ENCODE measurements at places on chromosomes 3 and 15.
A peak's percentile ranks its signal among the peaks of the same experiment; 100 is the strongest.

DNA sequence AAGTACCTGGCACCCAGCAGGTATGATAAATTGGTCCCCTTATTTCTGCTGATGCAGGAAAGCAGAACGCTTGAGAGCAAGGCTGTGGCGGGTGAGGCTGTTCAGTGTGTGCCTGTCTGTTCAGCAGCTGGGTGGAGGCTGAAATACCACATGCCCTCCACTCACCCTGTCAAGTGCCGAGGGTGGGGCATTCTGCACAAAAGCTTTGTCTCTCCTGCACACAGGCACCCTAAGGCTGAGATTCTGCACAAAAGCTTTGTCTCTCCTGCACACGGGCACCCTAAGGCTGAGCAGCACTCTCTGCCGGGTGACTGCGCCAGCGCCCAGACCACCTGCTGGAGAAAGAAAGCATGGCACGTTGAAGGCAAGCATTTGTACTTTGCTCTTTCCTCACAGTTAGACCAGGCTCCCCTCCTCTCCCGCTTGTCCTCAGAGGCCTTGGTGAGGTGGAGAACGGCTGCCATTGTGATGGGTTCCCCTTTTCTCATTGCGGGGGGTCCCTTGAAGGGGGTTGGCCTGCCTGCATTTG is 97.5 kb downstream of the BDH1 start:
- no peak overlapping the region for H3K4me3 ChIP-seq
- no peaks in the 10 kb centered on the region for H3K4me1 ChIP-seq
- H3K27me3 ChIP-seq: no peaks in the 10 kb centered on the region
- no peak overlapping the region for H3K27ac ChIP-seq
- DNase-seq: no peak
- no peaks in the 10 kb centered on the region for H3K36me3 ChIP-seq

- no peaks in the 10 kb centered on the region for H3K36me3 ChIP-seq
- H3K4me3 ChIP-seq: no peak overlapping the region
- H3K4me1 ChIP-seq: no peaks in the 10 kb centered on the region
- H3K27me3 ChIP-seq: peaks cover 5% of the 10 kb centered on the region
These were observed 42.5 kb upstream of the RFX7 start for GRCh38 chr15:56286213-56286612.

DNA sequence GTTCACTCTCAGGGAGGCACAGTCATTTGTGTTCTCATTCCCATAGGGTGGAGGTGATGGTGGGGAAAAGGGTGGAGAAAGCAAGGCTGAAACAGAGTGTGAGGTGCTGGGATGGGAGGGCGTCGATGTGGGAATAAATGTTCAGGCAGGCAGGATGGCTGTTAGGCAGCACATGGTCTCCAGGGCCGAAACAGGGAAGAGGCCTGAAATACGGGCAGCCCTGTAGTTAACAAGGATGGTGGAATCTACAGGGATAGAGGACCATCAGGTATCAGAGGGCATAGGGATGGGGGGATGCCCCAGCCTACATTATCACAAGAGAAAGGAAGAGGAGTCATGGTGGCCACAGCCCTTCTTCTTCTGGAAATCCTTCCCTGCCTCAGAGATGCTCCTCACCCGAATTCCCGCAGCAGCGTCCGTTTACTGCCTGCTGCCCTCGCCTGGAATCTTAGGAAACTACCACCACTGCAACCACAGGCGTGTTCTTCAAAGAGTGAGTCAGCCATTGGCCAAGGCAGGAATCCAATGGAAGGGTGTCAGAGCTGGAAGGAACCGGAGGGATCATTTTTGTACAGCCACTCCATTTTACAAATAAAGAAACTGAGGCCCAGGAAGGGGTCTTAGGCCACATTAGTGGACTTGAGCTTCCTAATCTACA is 49.7 kb upstream of the POMGNT2 start:
- no peaks in the 10 kb centered on the region for H3K27me3 ChIP-seq
- no peaks in the 10 kb centered on the region for H3K4me1 ChIP-seq
- no peak overlapping the region for H3K4me3 ChIP-seq
- no peaks in the 10 kb centered on the region for H3K36me3 ChIP-seq

- no peaks in the 10 kb centered on the region for H3K36me3 ChIP-seq
- H3K27ac ChIP-seq: no peak overlapping the region
- peaks cover under 1% of the 10 kb centered on the region for H3K4me1 ChIP-seq
- H3K27me3 ChIP-seq: no peaks in the 10 kb centered on the region
These were observed 332.6 kb upstream of the KCNMB2 start for GRCh38 chr3:178203650-178204049.

- H3K27me3 ChIP-seq: no peaks in the 10 kb centered on the region
- peaks cover 38% of the 10 kb centered on the region for H3K4me1 ChIP-seq
- H3K36me3 ChIP-seq: no peaks in the 10 kb centered on the region
- H3K4me3 ChIP-seq: peak overlapping the region; percentile 93
- no peak overlapping the region for H3K27ac ChIP-seq
- DNase-seq: no peak
These were observed 1.0 kb downstream of the LRRC28 start for GRCh38 chr15:99252326-99252725.

DNA sequence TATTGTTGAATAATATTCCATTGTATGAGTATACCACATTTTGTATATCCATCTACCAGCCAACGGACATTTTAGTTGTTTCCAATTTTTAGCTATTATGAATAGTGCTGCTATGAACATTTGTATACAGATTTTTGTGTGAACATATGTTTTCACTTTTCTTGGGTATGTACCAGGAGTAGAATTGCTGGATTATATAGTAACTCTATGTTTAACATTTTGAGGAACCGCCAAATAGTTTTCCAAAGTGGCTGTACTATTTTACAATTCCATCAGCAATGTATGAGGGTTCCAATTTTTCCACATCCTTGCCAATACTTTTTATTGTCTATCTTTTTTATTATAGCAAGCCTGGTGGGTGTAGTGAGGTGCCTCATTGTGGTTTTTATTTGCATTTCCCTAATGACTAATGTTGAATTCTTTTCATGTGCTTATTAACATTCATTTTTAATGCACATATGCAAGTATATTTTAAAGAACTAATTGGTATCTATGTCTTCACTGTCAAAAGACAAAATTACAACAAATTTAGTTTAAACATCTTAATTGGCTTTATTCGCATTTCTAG is 77.5 kb upstream of the PIAS1 start:
- H3K4me1 ChIP-seq: no peaks in the 10 kb centered on the region
- H3K27ac ChIP-seq: no peak overlapping the region
- H3K27me3 ChIP-seq: no peaks in the 10 kb centered on the region
- no peaks in the 10 kb centered on the region for H3K36me3 ChIP-seq
- no peak overlapping the region for H3K4me3 ChIP-seq
- DNase-seq: no peak

- H3K4me1 ChIP-seq: peaks cover 7% of the 10 kb centered on the region
- H3K36me3 ChIP-seq: no peaks in the 10 kb centered on the region
- H3K27ac ChIP-seq: no peak overlapping the region
- no peaks in the 10 kb centered on the region for H3K27me3 ChIP-seq
- no peak overlapping the region for H3K4me3 ChIP-seq
These were observed 590.9 kb downstream of the EPHA3 start for GRCh38 chr3:89698208-89698830.

Data from PC-3 (cell line).